ENCODE measurements at places on chromosomes 11 and 22.

DNA sequence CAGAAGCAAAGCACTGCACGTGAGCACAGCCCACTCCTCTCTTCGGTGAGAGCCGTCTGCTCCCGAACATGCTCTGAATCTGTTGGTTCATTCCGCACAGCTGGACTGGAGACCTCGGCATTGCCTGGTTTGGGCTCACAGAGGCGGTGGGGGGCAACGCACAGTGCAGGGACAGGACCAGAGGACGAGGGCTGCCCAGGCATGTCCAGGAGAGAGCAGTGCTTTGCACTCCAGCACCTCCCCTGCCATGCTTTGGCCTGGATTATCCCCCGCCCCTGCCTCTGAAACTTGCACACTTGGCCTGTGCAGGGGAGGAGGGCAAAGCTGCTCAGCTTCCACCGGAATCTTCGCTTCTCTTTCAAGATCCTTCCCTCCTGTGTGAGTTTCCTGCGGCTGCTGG is 536.5 kb downstream of the BRD1 start:
- no peak for DNase-seq

DNA sequence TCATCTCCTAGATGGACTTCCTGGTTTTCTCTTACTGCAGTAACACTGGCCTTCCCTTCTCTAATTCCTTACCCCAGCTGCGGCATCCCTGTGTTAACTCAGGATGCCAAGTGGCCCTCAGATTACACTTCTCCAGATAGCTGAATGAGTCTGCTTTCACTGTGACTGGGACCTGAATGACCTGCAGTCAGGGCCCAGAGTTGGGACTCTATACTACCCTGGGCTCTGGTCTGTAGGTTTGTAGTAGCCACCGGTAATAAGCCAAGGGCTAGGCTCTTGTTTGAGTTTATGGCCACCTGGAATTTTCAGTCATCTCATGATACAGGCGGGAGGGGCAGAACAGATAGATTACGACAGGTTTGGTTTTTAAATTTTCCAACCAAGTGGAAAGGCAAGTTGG is 24.1 kb downstream of the TUB start:
- no peak for DNase-seq

GRCh38 chr11:59164028-59164427 is 7.9 kb upstream of the DTX4 start:
- no peak for DNase-seq

DNA sequence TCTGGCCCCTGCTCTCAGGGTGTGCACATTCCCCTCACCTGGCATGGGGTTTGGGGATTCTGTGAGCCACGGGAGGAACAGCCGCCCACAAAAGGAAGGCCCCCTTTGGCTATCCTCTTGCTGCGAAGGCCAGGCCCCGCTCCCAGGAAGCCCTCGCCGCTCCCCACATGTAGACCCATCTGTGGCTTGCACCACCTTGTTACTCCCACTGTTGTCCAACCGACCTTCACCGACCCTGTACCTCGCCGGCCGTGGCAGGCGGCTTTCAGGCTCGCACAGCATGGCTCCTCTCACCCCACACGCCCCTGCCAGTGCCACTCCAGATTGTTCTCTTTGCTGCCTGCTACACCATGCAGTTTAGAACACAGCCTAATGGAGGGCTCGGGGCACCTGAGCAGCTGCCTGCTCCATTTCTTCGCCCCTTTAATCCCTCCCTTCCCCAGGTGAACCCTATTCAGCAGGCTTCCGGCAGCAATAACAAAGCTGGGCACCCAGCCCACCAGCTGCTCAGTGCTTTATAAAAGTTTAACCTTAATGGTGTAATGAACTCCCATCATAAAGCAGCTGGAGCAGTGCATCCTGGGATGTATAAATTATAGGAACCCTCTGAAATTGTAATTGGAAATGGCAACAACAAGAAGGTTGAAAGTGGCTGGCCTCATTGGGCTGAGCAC is 10.7 kb downstream of the DAGLA start:
- no peak for DNase-seq

DNA sequence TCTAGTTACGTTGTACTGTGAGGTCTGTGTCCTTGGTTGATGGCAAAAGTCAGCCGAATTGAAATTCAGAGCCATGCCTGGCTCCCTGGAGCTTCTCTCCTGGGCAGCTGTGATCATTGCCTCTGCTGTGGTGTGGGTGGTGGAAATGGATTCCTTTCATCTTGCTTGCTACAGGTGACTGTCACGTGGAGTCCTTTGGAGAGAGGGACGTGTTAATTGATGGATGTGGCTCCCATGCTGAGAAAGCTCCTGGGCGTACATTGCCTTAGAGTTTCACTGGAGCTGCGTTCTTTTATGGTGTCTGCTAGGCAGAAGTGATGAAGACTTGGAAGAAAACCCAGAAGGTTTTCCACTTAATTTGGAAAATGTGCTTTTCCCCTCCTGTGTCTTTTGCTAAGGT is 41.9 kb upstream of the PPP6R3 start:
- no peak for DNase-seq

GRCh38 chr11:9664276-9665171 is 647 bp downstream of the SWAP70 start:
- DNase-seq, result peak; percentile 24

GRCh38 chr11:130223291-130223971 is 63.8 kb downstream of the ST14 start:
- no peak for DNase-seq

DNA sequence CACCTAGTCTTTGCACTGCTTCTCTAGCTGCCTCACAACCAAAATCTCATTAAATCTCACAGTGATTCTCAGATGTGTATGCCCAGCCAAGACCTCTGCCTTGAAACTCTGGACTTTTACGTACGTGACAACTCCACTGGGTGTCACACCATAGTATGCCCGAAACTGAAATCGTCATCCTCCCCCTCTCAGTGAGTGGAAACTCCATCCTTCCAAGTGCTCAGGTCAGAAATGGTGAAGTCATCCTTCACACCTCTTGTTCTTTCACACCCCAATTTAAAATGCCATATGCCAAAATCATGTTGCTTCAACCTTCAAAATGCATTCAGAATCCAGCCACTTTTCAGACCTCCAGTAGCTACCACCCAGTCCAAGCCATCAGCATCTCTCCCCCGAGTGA is 42.5 kb downstream of the SFI1 start:
- no peak for DNase-seq

DNA sequence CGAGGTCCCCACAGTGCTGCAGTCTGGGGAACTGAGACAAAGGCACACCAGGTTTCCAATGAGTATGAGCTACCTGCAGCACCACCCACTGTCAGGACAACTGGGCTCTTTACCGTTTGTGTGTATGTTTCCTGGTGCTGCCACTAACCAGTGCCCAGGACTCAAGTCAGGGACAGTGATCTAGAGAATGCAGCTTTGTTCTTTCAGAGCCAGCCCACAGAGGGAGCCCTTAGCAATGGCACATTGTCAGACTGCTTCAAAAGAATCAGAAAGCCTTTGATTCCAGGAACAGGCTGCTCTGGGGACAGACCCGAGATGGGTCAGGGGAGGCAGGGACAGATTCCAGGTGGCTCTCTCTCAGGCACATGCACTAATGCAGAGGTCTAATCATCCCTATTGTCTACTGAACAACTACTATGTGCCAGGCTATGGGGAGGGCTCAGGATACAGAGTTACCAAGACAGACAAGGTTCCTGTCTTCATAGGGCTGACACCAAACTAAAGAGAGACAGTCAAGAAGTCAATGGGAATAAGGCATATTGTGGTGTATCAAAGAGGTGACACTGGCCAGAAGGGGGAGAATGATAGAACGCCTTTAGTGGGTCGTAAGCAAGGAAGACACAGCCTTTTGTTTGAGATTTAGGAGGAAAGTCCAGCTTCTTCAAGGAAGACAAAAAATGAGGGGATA is 103.7 kb downstream of the VPREB1 start:
- peak; percentile 89 for DNase-seq

DNA sequence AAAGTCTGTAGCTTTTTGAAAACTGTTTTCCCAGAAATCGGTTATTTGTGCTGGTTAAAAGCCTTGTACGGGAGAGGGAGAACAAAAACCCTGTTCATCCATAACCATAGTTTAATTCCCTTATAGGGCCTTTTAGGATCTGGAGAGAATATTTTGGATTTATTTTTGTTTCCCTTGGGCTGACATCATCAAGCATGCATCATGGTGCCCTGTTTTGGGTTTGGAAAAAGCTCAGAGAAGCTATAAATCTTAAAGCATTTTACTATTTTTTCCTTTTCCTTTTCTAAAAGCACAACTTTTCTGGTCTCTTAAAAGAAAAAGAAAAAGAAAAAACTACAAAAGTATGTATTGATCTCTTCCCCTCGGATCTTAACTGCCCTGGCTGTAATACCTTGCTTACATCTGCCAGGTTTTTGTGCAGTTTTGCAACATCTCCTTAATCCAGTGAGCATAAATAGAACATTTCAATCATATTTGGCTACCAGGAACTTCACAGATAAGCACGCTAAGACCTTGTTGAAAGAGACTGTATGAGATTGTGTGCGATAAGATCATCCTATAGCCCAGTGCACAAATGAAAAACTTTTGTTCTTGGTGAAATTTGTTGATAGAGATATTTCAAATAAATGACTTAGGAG is 88.0 kb downstream of the ZBTB16 start:
- DNase-seq, result no peak

GRCh38 chr22:48004038-48004437 is 1241.6 kb downstream of the TBC1D22A start:
- DNase-seq, result no peak

DNA sequence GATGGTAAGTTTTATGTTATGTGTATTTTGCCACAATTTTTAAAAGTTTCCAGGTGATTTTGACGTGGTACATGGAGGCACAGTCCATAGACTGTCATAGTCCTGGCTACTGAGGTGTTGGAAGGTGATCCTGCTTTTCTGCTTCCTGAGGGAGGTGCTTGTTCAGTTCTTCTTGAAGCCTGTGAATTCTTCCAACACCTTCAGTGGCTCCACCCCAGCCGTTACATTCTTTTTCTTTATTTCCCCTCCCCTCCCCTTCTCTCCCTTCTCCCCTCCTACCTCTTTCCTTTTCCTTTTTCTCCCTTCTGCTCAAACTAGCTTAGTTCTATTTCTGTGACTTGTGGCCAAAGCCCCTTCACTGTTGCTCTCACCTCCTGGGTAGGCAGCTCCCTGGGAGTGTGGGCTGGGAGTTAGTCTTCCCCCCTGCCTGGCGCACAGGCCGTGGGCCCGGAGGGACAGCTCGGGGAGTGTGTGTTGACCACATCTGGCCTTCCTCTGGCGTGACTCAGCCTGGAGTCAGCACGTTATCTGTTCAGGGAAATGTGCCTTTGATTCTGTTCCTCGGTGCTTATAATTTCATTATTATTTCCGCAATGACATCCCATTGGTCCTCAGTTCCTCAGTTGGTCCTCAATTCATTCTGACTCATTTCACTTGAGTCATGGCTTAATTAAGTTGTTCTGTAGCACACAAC is 566.2 kb downstream of the TBC1D22A start:
- DNase-seq, result no peak

Measured in Ammon's horn (tissue), 1 donor.